Erythroblast (primary cell): ENCODE measurements at places on chromosomes 12 and 14.

GRCh38 chr14:80005561-80005960 is 205.7 kb downstream of the DIO2 start:
- DNase-seq = no peak

GRCh38 chr12:104242546-104243206 is 27.1 kb downstream of the TXNRD1 start:
- no peak for DNase-seq

DNA sequence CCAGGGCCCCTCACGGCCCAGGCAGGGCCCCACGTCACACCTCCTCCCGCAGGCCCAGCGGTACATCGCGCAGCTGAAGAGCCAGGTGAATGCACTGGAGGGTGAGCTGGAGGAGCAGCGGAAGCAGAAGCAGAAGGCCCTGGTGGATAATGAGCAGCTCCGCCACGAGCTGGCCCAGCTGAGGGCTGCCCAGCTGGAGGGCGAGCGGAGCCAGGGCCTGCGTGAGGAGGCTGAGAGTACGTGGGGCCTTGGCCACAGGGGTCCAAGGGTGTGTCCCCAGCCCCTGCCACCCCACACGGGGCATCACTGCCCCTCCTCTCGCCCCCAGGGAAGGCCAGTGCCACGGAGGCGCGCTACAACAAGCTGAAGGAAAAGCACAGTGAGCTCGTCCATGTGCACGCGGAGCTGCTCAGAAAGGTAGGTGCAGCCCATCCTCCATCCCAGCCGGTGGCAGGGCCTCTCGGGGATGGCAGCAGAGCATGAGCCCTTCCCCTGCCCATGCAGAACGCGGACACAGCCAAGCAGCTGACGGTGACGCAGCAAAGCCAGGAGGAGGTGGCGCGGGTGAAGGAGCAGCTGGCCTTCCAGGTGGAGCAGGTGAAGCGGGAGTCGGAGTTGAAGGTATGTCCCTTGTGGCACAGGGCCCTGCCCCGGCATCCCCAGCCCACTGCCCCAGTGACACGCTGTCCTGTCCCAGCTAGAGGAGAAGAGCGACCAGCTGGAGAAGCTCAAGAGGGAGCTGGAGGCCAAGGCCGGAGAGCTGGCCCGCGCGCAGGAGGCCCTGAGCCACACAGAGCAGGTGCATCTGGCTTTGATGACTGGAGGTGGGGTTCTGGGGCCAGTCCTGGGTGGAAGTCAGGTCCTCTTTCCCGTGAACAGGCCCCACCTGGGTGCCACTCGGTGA is 20.9 kb downstream of the HIP1R start:
- DNase-seq = no peak

DNA sequence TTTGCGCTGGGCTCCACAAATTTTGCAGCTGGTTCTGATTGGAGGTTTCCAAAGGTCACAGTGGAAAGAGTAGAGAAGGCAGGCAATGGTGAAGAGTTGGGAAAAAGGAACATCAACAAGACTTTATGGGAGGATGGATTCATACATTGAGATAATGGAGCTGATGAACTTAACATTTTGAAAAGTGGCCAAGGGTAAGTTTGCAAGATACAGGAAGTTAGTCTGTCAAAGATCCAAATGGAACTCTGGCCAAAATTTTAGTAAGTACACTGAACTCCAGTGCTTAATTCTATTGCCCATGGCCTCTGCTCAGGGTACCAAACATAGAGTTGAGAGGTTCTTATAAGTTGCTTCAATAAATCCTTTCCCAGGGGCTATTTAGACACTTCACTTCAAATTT is 15.6 kb downstream of the CCER1 start:
- DNase-seq = no peak

DNA sequence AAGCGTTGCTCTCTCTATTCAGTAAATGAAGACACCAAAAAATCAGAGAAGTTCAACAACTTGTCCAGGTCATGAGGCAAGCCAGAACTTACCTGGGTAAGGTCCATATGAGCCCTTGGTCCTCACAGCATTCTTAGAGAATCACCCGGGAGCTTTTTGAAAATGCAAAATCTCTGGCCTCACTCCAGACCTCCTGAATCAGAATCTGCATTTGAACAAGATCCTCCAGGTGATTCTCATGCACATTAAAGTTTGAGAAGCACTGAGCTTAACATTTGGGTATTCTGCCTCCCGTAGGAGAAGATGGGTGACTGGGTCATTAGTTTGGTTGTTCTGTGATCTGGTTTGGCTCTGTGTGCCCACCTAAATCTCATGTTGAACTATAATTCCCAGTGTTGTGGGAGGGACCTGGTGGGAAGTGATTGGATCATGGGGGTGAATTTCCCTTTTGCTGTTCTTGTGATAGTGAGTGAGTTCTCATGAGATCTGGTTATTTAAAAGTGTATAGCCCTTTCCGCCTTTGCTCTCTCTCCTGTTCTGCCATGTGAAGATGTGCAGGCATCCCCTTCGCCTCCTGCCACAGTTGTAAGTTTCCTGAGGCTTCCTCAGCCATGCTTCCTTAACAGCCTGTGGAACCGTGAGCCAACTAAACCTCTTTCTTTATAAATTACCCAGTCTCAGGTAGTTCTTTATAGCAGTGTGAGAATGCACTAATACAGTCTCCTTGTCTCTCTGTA is 221.2 kb downstream of the RAD51B start:
- DNase-seq = no peak

DNA sequence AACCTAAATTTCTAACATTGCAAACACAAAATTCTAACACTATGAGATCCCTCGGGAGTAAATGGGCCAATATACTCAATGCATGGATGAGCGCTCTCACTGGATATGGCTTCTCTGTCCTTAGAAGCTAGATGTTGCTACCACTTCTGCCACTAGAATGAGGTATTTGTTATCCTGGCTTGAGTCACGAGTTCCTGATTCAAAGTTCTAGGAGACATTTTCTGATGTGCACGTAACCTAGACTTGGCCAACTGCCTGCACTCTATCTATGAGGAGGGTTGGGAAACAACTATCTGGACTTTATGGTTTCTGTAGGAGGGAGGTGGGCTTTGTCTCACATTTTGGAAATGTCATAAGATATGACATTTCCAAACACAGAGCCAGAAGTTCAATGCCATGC is 37.6 kb downstream of the FERMT2 start:
- no peak for DNase-seq
